MCF 10A (cell line): ENCODE measurements at places on chromosomes 7 and 10. TPM values are rescaled to one million over a fixed set of nuclear protein-coding genes. Genes with fewer than 3 reads are reported as not detected.

DNA sequence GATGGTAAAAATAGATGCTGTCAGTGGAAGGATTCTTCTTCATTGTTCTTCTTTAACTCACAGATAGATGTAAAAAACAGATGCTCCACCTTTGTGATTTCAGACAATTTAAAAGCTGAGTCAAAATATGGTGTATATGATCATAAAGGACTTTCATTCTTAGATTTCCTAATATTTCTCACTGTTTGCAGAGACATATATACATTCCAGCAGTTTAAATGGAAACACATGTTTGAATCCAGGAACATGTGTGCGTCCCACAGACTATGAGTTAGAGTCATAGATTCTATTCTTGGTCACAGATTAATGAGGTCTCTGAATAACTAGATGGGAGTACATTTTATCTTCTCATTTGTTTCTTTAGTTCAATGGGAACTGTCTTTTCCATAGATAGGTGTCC is 109.6 kb downstream of the BICC1 start:
- no peak for DNase-seq

GRCh38 chr10:944034-944831 is 12.7 kb upstream of the LARP4B start:
- no peak for DNase-seq

- no peak for DNase-seq
These were observed 226.0 kb downstream of the BMPER start for GRCh38 chr7:34131371-34131770.

- DNase-seq, result no peak
These were observed 48.6 kb downstream of the ARHGAP19 start for GRCh38 chr10:97243836-97244235.

DNA sequence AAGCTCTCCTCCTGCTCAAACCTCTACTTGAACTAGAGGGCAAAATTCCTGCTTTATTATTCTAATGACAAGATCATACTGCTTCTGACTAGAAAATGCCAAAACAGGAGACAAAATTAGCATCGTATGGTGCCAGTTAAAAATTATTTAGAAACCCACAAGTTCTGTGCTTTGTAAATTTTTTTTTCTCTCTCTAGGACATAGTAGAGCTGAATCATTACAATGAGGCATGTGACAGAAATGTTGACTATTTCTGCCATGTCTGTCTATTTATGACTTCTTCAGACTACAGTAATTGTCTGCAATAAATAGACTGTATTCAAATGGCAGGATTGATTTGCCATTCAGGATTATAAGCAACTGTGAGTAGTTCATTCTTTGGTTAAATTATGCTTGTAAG is 335.8 kb downstream of the PRPF18 start:
- no peak for DNase-seq

- no peak for DNase-seq
These were observed 251.6 kb downstream of the DIP2C start for GRCh38 chr10:437698-438490.

DNA sequence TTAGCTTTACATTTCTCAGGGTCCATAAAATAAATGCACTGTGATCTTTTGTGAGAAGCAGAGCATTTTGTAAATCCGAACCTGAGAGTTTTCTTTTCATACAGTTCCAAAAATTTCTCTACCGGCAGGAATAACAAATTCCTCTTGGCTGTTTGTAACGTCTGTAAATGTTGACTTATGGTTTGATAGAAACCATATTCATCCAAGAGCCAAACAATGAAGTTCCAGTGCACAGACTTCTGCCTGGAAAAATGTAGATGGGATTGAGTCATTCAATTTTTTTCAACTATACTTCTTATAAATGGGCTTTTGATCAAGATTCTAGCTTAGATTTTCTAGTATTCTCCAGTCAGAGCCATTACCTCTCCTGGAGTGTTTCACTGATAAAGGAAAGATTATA is 530.6 kb downstream of the TFEC start:
- DNase-seq, result no peak

- DNase-seq, result no peak
These were observed 100.9 kb upstream of the PHYHIPL start for GRCh38 chr10:59075576-59075975.

DNA sequence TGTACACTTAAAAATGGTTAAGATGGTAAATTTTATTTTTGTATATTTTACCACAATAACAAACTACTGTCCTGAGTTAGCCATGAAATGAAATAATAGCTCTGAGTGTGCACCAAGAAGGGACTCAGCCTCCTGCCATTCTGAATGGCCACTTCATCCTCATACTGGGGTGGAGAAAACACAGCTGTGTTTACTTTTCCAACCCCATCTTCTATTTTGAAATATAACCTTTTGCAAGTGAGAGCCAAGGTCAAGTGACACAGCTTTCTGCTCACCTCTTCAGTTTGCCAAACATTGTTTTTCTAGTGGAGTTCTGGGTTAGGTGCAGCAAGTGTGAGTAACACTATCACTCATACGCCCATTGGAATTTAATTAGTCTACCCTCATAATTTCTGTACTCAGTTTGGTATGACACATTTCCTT is 107.4 kb upstream of the GLCCI1 start:
- DNase-seq, result peak; percentile 81

DNA sequence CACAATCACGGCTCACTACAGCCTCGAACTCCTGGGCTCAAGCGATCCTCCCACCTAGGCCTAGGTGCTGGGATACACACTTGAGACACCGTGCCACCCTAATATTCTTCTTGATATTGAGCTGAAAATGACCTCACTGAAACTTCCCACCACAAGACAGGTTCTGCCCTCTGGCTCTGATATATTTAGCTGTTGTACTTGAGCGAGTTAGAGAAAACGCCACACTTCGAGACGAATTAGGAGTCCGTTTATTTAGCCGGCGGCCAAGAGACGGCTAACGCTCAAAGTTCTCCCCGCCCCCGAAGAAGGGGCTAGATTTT is 17.9 kb downstream of the ZC3HAV1 start:
- no peak for DNase-seq

- peak; percentile 64 for DNase-seq
These were observed at the start of gene ADRB1 for GRCh38 chr10:114043532-114044246. TSS of gene ADRB1 (plus strand) at chr10:114043866. CDS start at chr10:114044133, 267 bp downstream.

DNA sequence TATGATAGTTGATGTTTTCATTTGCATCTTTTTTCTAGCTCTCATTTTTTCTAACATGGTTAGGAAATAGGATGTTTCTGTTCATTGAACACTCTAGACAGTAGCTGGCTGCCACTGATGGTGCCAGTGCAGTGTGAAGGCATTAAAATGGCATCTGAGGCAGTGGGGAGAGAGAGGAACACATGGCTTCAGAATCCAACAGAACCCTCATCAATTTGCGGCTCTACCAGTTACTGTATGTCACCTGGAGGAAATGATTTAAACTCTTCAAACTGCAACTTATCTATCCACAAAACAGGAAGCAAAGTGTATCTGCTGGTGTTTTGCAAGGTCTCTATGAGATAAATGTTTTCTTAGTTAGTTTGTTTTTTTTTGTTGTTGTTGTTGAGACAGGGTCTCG is 305.2 kb upstream of the PRKCQ start:
- no peak for DNase-seq

GRCh38 chr10:67306588-67307205 is 380.9 kb downstream of the LRRTM3 start:
- peak; percentile 53 for DNase-seq

SLC26A4 gene
- total RNA-seq, result 0.21 and 0.52 TPM in 2 replicates

SAP25 gene
- total RNA-seq, result 1.2 and 2.9 TPM in 2 replicates

DLG5 gene
- total RNA-seq, result 126 and 127 TPM in 2 replicates

NDUFB8 gene
- total RNA-seq, result 194 and 197 TPM in 2 replicates

WIPF3 gene
- total RNA-seq, result not detected in 2 replicates

ERVW-1 gene
- not detected in 2 replicates for total RNA-seq

SPDYE6 gene
- not detected in 2 replicates for total RNA-seq
